ENCODE measurements at places on chromosomes 6 and 20.

DNA sequence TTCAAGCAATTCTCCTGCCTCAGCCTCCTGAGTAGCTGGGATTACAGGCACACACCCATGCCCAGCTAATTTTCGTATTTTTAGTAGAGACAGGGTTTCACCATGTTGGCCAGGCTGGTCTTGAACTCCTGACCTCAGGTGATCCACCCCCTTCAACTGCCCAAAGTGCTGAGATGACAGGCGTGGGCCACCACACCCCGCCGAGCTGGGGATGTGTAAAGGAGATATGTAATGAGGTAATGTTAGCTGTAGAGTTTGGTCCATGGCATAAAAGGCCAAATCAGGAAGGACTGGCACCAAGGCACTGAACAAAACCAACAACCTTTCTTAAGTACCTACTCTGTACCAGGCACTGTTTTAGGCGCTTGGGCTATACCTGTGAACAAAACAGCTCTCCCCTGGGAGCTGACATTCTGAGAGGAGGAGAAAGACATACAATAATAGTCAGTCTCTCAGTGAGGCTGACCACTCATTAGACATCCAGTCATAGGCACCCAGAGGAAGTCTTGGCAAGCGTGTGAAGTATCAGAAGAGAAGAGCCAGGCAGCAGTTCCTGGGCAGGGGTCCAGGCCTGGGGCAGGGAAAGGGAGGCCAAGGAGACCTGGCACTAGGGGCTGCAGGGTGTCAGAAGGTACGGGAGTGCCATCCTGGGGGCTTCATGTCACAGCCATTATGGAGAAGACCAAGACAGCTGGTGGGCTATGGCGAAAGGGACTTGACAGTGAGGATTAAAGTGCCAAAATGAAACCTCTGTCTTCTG lies 164.8 kb upstream of the DTNBP1 start:
- no peak for DNase-seq

- DNase-seq = no peak
These were observed 43.5 kb downstream of the NT5E start for GRCh38 chr6:85493389-85493788.

DNA sequence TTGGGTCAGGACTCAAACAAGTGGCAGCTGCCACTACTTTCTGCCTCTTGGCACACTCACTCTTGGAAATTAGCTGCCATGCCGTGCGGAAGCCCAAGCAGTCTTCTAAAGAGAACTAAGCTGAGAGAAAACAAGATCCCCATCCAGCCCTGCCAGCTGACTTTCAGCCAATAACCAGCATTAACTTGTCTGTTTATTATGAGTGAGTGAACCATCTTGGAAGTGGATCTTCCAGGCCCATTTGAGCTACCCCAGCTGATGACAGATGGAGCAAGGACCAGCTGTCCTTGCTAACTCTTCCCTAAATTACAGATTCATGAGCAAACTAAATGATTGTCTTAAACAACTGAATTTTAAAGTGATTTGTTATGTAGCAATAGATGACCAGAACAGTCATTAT lies 73.9 kb upstream of the RBM24 start:
- no peak for DNase-seq

GRCh38 chr6:20024978-20025377 lies 187.3 kb downstream of the MBOAT1 start:
- DNase-seq = no peak

DNA sequence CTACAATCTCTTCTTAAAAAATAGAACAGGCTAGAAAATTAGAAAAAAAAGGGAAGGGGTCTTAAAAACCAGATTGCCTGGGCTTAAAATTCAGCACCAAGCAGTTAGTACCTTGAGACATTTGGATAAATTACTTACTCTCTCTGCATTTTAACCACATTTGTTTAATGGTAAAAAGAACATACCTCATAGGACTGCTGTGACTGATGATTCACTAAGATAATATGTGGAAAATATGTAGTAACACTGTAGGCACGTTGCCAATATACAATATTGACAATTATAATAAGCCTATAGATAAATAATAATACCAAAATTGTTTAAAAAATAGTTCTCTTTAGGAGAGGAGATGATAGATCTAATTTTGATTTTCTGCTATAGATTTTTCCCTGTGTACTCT lies 750.4 kb downstream of the TENT5A start:
- DNase-seq = no peak

GRCh38 chr6:31567531-31568370 lies 4.3 kb upstream of the LTA start:
- DNase-seq = no peak

Measured in frontal cortex (tissue), 4 donors.